ENCODE measurements at places on chromosomes 12 and 14.
A peak's percentile ranks its signal among the peaks of the same experiment; 100 is the strongest.

- DNase-seq = no peak
Observed at GRCh38 chr14:91327250-91327595, 82.7 kb upstream of the GPR68 start.

DNA sequence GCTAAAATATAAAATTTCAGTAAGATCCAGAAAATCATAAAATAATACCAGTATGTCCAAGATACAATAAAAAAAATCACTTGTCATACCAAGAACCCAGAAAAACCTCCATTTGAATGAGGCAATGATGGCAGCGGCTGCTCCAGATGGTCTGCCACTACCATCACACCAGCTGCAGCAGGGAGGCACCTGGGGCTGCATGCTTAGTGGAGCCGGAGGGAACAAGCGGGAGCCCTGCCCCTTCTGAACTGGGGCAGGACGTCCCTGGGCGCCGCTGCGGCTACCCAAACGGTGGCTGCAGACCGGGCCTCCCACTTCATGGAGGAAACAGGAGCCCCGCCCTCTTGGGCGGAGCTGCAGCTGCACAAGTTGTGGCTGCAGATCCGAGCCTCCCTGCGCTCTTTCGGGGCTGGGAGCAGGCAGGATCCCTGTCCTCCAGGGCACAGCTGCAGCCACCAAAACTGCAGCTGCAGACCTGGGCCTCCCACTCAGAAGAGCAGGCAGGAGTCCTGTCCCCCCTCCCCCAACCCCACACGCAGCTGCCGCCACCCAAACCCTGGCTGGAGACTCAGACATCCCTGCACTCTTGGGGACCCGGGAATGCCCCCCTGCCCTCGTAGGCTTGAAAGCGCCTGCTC is 36.1 kb upstream of the OR5AU1 start:
- DNase-seq = peak; percentile 35

GRCh38 chr14:81363746-81364378 is 36.3 kb downstream of the STON2 start:
- DNase-seq = no peak

DNA sequence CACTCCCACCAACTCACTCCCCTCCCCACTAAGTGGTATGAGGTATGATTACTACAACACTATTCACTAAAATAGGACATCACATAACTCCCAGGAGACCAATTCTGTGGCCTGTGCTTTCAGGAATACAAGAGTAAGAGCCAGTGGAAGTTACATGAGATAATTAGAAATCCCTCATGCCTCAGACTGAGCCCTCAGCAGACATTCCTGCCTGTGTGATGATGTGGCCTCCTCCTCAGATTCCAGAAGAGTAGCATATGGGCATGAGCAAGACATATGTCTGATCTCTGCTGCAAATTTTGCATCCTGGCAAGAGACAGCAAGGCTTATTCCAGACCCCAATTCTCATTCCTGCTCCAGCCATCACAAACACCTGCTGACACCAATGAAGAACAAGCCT is 46.0 kb upstream of the BMP4 start:
- no peak for DNase-seq

DNA sequence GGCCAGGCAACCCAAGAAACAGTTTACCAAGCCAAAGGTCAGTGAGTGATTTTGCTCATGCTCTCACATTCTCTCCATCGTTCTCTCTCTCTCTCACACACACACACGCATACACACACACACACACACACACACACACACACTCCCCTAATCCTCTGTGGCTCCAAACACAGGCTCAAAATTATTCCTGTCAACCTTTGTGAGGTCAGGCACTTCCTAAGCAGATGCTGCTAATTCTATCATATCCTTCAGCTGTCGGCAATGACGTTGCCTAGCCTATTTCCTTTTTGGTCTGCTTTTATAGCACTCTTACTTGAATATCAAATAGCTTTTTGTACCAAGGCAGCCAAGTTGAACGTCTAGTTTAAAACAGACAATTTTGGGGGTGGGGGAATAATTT is 98.9 kb upstream of the EGLN3 start:
- no peak for DNase-seq

- no peak for DNase-seq
Observed at GRCh38 chr14:76090616-76091391, 60.9 kb upstream of the GPATCH2L start.

GRCh38 chr12:107400686-107401447 is 284.7 kb upstream of the PWP1 start:
- no peak for DNase-seq

GRCh38 chr14:96088481-96088880 is 49.3 kb downstream of the C14orf132 start:
- DNase-seq = no peak

- no peak for DNase-seq
Observed at GRCh38 chr12:111390910-111391309, 14.8 kb upstream of the SH2B3 start.

GRCh38 chr12:75964150-75964549 is 67.4 kb downstream of the PHLDA1 start:
- no peak for DNase-seq

GRCh38 chr12:25689996-25690501 is 137.0 kb upstream of the LMNTD1 start:
- DNase-seq = no peak

GRCh38 chr12:41018010-41018409 is 170.1 kb upstream of the PDZRN4 start:
- DNase-seq = no peak

GRCh38 chr14:52840877-52841276 is 49.5 kb upstream of the GNPNAT1 start:
- no peak for DNase-seq

- DNase-seq = no peak
Observed at GRCh38 chr12:2682296-2683251, 112.2 kb upstream of the FKBP4 start.

GRCh38 chr12:3647504-3647903 is 105.4 kb downstream of the CRACR2A start:
- DNase-seq = no peak

- no peak for DNase-seq
Observed at GRCh38 chr14:59130462-59130861, 58.0 kb upstream of the DAAM1 start.

DNA sequence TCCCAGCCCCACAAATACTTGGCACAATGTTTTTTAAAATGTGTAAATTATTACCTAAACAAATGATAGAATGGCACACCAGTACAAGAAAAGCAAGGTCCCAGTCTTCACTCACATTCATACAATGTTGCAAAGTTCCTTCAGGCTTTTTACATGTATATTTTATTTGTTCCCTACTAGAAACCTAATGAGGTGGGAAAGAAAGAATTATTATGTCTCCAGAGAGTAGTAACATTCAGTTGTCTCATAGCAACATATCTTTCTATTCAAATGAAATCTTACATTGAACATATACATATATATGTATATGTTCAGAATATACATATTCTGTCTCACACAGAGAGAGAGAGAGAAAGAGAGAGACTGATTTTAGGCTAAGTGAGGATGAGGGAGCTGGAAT is 85.2 kb downstream of the PLCZ1 start:
- DNase-seq = no peak

- DNase-seq = no peak
Observed at GRCh38 chr12:53258541-53259539, 9.3 kb upstream of the ESPL1 start.

DNA sequence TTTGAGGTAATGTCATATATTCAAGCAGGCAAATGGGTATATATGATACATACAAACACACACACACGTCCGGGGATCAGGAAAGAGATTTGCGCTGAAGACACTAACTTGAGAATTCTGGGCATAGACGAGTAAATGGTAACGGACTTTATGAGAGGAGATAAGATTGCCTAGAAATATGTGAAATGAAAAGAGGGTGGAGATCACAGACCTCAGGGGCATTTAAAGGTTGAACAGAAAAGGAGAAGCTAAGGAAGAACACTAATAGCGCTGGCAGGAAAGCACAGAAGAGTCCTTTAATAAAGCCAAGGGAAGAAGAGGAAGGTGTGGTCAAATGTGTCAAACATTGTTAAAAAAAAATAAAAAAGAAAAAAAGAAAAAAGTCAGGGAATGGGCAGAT is 13.1 kb downstream of the CRY1 start:
- no peak for DNase-seq

DNA sequence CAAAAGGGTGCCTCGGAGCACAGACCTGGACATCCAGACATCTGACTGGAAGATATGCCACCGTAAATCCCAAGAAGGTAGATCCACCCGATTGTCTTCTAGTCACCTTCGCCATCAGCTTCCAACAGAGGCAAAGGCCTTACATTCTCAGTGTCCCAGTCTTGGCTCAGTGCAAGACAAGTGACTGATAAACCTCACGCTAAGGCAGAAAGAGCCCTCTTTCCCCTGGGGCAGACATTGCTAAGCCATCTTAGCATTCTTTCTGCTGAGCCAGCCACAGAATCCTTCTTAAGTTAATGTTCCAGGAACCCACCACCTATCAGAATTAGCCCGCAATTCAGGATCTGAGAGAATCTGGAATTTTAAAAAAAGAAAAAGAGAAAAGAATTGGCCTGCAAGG is 4.3 kb upstream of the PLEKHG6 start:
- no peak for DNase-seq

- DNase-seq = no peak
Observed at GRCh38 chr12:94326727-94327126, 132.9 kb downstream of the CEP83 start.

- DNase-seq = no peak
Observed at GRCh38 chr14:95359994-95360826, 40.5 kb upstream of the CLMN start.

DNA sequence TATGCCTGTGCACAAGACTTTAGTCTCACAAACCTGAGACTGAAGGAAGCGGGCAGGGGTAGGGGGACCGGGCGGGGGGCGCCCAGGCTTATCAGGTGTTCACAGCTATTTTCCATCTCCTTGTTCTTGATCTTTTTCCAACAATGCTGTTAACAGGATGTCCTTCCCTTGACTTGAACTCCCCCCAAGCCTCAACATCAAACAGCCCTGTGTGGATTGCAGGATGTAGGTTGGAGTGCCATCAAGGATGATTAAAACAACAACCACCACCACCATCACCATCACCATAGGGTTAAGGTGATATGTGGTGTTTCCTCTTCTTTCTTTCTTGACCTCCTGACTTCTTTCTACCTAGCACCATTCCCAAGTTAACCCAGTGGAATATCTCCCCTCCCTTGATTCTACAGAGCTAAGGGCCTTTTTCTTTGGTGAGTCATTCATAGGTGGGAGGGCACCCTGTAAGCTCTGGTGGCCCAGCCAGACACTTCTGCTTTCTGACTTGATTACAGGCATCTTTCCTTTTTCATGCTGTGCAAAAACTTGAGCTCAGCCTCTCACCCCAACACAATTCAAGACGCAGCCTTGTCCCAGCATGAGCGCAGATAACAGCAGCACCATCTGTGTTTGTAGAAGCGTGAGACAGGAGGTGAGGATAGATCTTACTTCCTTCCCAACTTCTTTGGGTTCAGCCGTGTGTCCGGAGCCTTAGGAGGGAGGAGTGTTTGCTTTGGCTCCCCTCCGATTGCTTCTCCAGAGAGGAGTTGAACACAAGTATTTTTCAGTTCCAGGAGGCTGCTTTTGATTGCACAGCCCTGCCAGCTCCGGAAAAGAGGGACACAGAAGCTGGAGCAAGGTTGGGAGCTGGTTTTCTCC is 26.8 kb downstream of the FLVCR2 start:
- DNase-seq = no peak

DNA sequence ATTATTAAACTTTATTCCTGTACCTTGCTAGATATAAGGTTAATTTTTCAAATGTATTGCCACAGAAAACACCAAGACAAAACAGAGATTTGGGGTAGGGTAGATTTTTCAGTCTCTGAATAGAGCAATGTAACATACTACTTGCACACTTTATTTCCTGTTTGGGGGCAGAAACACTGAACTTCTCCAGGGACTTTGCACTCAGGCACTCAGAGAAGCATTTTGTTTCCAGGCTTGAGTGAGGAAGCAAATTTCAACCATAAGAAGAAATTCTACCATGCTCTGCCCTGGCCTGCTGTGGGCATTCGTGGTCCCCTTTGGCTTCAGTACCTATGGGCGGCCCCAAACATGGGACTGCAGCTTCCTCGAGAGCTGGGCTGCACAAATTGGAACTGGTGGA is 399.1 kb downstream of the DAD1 start:
- DNase-seq = no peak

DNA sequence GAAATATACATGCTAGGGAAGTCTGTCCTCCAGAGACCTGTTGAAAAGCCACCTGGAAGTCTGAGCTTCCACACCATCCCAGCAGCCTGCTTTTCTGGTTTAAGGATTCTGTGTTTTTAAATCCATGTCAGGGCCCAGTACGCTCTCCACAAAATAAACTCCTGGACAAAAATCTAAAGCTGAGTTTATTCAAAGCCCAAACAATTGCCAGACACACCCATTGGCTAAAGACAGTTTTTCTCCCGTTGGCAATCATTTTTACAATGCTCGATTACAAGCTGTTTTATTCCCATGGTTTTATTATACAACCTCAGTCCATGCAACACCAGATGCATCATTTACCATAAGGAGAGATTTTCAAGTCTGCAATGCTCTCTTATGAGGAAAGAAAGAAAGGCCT is 94.5 kb downstream of the MYRFL start:
- DNase-seq = no peak

GRCh38 chr14:78142998-78143397 is 27.2 kb upstream of the NRXN3 start:
- no peak for DNase-seq

DNA sequence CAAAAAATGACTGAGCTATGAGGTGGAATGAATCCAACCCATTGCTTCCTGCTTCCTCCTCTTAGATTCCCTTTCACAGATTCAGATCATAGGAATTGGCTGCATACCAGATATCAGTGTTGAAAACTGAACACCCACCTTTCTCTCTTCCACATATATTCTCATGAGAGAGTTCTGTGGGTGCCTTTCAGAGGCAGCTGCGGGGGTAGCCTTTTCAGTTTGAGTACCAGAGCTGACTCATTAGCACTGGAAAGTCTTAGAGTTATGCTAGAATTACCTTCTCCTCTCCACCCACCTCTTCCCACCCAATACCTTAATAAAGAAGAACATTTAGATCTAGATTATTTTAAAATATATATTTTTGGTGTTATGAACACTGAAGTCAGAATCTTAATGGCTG is 495.4 kb upstream of the SEL1L start:
- DNase-seq = no peak

DNA sequence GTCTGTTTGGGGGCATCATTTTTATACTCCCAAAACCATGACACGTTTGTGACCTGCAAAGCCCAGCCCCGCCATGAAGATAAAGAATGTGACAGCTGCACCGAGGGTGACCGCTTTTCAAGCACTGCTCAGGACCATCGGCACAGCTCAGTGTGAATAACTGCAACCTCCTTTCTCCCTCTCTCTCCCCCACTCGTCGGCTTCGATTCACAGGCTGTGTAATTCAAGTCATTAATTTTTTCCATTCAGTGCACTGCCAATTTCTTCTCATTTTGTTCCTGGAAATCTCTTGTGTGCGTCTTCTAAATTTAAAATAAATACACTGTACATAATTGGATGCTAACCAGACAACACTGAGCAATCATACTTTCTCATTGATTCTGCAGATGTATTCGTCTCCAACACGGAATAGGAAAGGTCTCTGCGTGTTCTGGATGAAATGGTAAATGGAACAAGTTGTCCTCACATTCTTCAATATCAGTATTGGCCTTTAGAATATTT is 260.8 kb downstream of the TTC8 start:
- no peak for DNase-seq

Measured in stimulated activated CD8-positive, alpha-beta memory T cell treated with anti-CD3 and anti-CD28 coated beads, Interleukin-12 subunit alpha, Interleukin-12 subunit beta, amount 100 ng/mL, for 1 hour (primary cell).